Left renal pelvis (tissue), 4 donors: ENCODE measurements at places on chromosomes 2 and 18. TPM values are rescaled to one million over a fixed set of nuclear protein-coding genes. Genes with fewer than 3 reads are reported as not detected.

DNA sequence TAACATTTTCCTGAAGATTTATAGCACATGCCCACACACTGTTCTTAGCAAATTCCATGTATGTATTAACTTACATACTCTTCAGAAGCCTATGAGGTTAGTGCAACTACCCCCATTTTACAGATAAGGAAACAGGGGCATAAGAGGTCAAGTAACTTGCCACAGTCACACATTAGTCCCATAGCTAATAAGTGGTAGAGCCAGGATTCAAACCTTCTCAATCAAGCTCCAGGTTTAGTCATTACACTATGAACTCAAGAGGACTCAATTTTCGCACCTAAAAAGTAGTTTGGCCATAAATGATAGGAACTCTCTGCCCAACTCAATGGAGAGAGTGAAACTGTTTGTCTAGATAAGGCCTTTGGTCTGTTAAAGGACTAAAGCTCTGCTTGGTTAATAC lies 9.7 kb upstream of the RIF1 start:
- DNase-seq = no peak

GRCh38 chr2:117745537-117745936 lies 69.0 kb upstream of the DDX18 start:
- no peak for DNase-seq

GRCh38 chr18:75656035-75656434 lies 228.5 kb upstream of the SMIM21 start:
- DNase-seq = no peak

The AQP12B gene
- polyA plus RNA-seq = 0.17 TPM
